Tibial nerve (tissue), 4 donors: ENCODE measurements at places on chromosomes 2 and 18.

- no peaks in the 10 kb centered on the region for H3K27me3 ChIP-seq
- H3K4me3 ChIP-seq: no peak overlapping the region
- no peak overlapping the region for H3K27ac ChIP-seq
- no peaks in the 10 kb centered on the region for H3K4me1 ChIP-seq
- no peak for DNase-seq
- H3K36me3 ChIP-seq: no peaks in the 10 kb centered on the region
These were observed 110.0 kb upstream of the MAP3K20 start for GRCh38 chr2:172965433-172966212.

DNA sequence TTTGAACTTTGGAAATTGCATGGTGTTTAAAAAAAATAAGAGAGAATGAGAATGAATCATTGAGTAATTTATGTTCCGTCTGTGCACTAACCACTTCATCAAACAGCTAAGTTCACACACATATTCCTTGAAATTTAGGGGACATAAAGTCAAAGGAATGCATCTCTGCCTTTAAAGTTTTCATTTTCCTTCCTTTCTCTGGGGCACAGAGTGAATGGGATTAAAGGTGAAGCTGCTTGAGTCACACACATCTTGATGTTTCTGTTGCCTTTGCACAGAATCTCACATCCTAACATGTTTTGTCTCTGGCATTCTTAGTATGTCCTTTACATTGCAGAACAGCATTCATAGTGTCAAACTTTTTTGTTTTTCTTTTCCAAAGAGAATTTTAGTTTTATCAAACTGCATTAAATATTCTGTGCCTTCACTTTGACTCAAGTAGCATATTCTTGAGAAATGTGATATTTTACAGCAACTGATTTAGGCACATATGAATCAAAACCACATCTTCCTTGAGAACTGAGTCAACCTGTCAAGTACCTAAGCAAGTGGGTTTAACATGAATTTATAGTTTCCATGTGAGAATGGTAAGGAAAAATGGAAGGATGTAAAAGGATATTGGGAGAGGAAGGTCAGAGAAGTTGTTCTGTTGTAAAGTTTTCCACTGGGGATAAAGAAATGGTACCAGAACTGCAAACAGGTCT, 169.1 kb upstream of the THUMPD2 start:
- no peak overlapping the region for H3K27ac ChIP-seq
- no peak overlapping the region for H3K4me3 ChIP-seq
- no peak for DNase-seq
- H3K27me3 ChIP-seq: no peaks in the 10 kb centered on the region
- no peaks in the 10 kb centered on the region for H3K36me3 ChIP-seq

GRCh38 chr2:178530625-178531142, 50.4 kb downstream of the PLEKHA3 start:
- H3K36me3 ChIP-seq: no peaks in the 10 kb centered on the region
- no peak overlapping the region for H3K27ac ChIP-seq
- no peaks in the 10 kb centered on the region for H3K4me1 ChIP-seq

DNA sequence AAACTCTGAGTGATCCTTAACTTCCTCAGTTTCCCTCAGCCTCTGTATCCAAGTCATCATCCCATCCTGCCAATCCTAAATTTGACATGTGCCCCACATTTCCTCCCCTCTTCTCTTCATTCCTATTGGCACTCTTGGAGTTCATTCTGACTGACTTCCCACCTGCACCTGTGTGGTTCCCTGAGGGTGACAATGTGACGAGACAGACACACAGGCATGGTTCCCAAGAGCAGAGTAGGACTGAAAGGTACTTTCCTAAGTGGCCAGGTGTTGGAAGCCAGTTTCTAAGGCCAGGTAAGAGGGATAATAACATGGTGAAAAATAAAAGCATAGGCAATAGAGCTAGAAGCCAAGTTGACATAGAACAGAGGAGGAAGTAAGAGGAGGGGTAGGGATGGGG, 24.2 kb upstream of the REG3G start:
- H3K27me3 ChIP-seq: no peaks in the 10 kb centered on the region
- H3K4me3 ChIP-seq: no peak overlapping the region
- no peak overlapping the region for H3K27ac ChIP-seq
- no peaks in the 10 kb centered on the region for H3K36me3 ChIP-seq
- no peak for DNase-seq
